ENCODE measurements at places on chromosomes 12 and 14.

DNA sequence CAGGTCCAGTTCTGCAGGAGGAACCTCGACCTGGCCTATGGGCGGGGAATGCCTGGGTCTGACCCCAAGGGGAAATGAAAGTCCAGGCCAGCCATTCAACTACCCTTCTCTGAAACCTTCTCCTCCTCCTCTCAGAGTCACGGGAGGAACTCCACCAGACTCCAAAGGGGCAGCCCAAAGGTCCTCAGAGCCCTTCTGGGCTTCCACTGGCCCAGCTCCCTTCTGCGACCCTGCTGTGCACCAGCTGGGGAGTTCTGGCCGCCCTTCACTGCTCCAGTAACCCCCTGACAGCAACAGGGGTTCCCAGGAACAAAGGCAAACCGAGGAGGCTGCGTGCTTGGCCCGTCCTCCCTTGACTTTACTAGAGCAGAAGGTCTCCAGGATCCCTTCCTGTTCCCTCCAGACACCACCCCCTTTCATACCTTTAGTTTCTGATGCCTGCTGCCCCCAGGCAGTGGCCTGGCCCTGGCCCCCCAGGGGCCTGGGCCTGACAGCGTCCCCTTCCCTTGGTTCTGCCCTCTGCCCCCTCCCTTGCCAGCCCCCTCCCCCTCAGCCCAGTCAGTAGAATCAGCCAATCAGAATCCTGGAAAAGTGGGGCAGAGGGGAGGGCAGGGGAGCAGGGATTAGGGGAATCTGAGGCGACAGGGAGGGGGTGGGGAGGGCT, 850 bp upstream of the ZNF385A start:
- no peak for DNase-seq

- peak; percentile 81 for DNase-seq
These were observed 75.5 kb downstream of the FBXL14 start for GRCh38 chr12:1518591-1519516.

DNA sequence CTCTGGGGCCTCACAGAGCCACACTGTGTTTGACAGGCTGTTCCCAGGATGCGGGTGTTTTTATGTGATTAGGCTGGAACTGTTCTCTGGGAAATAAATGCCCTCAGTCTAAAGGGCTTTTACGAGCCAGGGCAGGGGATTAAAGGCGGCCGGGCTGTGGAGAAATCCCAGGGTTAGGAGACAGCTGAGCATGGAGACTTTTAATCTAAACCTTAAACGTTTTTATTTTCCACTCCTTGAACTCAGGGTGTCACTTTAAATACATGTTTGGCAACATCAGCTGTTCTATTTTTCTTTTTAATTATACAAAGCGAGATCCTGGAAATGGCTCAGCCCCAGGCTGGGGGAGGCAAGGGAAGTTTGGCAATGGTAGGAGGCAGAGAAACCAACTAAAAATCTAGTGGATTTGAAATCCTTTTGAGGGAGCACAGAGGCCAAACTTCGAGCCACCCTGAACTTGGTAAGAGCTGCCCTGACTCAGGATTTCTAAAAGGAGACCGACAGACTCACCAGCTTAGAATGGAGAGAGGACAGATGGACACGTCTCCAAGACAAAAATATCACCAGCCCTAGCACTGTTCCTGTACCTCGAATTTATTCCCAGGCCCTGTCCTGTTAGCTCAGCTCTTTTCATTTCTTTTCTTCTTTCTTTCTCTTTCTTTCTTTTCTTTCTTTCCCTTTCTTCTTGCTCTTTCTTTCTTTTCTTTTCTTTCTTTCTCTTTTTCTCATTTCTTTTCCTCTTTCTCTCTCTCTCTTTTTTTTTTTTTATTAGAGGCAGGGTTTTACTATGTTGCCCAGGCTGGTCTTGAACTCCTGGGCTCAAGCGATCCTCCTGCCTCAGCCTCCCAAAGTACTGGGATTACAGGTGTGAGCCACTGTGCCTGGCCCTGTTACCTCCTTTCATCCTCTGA, 15.8 kb upstream of the ORAI1 start:
- no peak for DNase-seq

GRCh38 chr12:109720152-109720856, 6.7 kb downstream of the FAM222A start:
- DNase-seq, result no peak

DNA sequence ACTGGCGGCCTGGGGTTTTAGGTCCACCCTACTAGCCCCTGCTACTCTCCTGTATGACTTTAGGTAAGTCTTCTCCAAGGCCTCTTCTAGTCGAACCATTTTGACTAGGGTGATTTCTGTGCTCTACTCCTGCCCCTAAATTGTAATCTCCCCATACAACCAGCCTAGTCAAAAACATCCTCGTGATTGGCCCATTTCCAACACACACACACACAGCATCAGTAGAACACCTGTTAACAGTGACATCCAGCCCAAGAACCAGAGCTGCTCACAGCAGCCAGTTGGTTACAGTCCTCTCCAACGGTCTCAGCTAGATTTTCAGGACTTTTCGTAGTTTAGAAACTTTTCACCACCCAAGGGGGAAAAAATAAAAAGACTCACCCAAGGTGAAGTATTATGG, 30.9 kb downstream of the NT5DC3 start:
- no peak for DNase-seq

- DNase-seq, result peak; percentile 79
These were observed at the start of gene RNF212B for GRCh38 chr14:23237772-23238594. Gene RNF212B, plus strand, starts transcription at chr14:23237936. Its CDS starts 2,410 bp downstream, at chr14:23240346.

- DNase-seq, result peak; percentile 63
These were observed 63.6 kb upstream of the TMEM263 start for GRCh38 chr12:106892075-106892474.

- no peak for DNase-seq
These were observed 9.8 kb downstream of the NTF3 start for GRCh38 chr12:5441497-5442236.

DNA sequence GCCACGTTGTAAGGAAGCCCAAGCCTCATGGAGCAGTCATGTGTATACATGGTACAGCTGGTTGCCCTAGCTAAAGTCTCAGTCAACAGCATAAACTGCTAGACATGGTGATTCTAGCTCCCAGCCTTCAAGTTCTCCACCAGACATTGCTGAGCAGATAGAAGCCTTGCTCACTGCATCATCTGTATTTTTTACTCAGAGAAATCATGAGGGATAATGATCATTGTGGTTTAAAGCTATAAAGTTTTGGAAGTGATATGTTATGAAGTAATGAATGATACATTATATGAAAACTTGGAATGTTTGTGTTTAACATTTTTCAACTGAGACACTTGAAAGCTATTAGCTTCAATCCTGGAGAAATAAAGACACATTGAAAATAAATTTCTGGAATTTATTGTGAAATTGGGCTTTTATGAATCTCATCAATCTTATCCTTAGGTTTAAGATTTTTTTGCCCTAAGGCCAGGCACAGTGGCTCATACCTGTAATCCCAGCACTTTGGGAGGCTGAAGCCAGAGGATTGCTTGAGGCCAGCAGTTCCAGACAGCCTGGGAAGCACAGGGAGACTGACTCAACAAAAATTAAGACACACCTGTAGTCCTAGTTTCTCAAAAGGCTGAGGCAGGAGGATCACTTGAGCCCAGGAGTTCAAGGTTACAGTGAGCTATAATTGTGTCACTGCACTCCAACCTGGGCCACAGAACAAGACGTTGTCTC, 5.6 kb upstream of the NFATC4 start:
- DNase-seq, result no peak

- no peak for DNase-seq
These were observed 162.3 kb downstream of the PTCSC3 start for GRCh38 chr14:36014236-36014635.

DNA sequence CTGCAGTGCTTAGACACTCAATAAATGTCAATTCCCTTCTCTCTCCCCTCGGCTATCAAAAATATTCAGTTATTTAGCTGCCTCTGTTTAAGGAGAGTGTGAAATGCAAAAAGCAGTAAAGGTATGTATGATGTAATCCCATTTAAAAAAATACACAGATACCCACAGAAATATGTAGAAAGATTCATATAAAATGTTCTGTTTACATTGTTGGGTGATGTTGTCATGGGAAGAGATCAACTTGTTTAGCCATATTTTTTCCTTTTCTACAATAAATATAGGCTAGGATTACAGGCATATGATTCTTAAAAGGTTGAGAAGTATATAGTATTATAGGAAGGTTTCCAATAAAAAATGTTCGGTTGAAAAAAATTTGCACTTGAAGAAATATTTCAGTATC, 7.8 kb downstream of the PPP2R3C start:
- DNase-seq, result no peak
